ENCODE measurements at places on chromosomes 7 and 10. TPM values are rescaled to one million over a fixed set of nuclear protein-coding genes. Genes with fewer than 3 reads are reported as not detected.

DNA sequence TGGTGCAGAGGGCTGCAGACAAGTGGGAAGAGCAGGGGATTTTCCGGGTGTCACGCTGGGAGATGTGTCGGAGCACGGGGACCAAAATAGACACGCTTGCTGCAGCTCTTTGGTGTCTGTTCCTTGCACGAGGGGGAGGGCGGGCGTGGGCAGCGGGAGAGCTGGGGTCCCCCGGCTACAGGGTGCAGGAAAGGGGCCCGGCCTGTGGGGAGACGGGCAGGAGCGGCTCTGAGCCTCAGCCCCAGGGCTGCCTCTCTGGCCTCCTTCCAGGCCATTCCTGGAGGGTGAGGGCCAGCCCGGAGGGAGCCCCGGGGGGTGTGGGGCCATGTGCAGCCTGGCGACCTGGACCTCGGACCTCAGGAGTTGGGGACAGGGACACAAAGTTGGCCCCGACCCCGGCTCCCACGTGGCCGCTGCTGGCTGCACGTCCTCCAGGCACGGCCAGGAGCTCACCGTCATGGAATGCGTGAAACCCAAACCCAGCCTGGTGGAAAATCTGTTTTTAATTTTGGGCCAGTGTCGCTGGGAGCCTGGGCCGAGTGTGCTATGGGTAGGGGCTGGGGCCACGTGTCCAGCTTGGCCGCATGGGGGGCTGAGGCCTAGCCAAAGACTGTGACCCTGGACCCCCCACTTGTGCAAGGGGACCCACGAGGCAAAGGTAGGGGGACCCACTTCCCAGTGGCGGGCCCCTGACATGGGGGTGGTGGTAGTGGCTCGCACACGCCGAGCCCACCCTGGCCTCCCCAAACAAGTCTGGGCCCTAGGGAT, 6.6 kb downstream of the TTYH3 start:
- H3K36me3 ChIP-seq = no peaks in the 10 kb centered on the region
- no peaks in the 10 kb centered on the region for H3K27me3 ChIP-seq
- H3K27ac ChIP-seq = no peak overlapping the region
- no peak overlapping the region for H3K4me3 ChIP-seq
- peaks cover 8% of the 10 kb centered on the region for H3K4me1 ChIP-seq
- DNase-seq = no peak

Gene CYP26A1
- not detected for total RNA-seq

- H3K36me3 ChIP-seq = no peaks in the 10 kb centered on the region
- no peak overlapping the region for H3K27ac ChIP-seq
- no peak for DNase-seq
- no peaks in the 10 kb centered on the region for H3K4me1 ChIP-seq
These were observed 77.1 kb upstream of the SCIN start for GRCh38 chr7:12493407-12493806.

- H3K27me3 ChIP-seq = peaks cover 2% of the 10 kb centered on the region
- H3K27ac ChIP-seq = no peak overlapping the region
- H3K4me1 ChIP-seq = peaks cover 11% of the 10 kb centered on the region
- no peaks in the 10 kb centered on the region for H3K36me3 ChIP-seq
These were observed 7.4 kb upstream of the CYCS start for GRCh38 chr7:25132430-25132829.

Gene ZNF117
- 4.6 TPM for total RNA-seq

- no peaks in the 10 kb centered on the region for H3K36me3 ChIP-seq
- no peaks in the 10 kb centered on the region for H3K4me1 ChIP-seq
- H3K27me3 ChIP-seq = no peaks in the 10 kb centered on the region
- no peak for DNase-seq
These were observed 250.0 kb upstream of the HGF start for GRCh38 chr7:82019551-82020475.

DNA sequence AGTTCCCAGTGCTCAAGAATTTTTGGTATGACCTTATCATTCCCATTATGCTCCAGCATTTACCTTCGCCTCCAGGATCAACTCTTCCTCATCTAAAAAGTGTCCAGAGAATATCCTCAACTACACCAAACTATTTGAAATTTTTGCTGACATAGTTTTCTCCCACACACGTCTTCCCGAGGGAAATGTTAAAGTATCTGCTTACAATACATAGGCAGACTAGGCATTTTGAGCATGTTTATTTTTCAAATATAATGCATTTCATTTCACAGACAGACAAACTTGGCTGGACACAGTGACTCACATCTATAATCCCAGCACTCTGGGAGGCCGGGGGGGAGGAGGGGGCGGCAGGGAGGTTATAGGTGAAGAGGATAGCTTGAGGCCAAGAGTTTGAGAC, 177.1 kb upstream of the TRIM24 start:
- no peak for DNase-seq
- H3K27ac ChIP-seq = no peak overlapping the region

- H3K4me1 ChIP-seq = no peaks in the 10 kb centered on the region
- no peak for DNase-seq
- H3K4me3 ChIP-seq = no peak overlapping the region
- H3K36me3 ChIP-seq = no peaks in the 10 kb centered on the region
- H3K27ac ChIP-seq = no peak overlapping the region
These were observed 172.7 kb downstream of the AGMO start for GRCh38 chr7:15389073-15389472.

DNA sequence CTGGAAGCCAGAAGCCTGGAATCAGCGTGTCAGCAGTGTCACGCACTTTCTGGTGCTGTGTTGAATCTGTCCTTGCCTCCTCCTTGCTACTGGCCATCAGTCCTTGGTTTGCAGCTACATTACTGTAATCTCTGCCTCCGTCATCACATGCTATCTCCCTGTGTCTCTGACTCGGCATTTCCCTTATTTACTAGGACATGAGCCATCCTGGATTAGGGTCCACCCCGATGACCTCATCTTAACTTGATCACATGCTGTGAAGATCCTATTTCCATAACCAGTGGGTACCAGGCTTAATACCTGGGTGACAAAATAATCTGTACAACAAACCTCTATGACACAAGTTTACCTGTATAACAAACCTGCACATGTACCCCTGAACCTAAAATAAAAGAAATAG, 518.0 kb upstream of the KLF6 start:
- no peak for DNase-seq
- no peaks in the 10 kb centered on the region for H3K4me1 ChIP-seq
- H3K36me3 ChIP-seq = no peaks in the 10 kb centered on the region
- H3K4me3 ChIP-seq = no peak overlapping the region

DNA sequence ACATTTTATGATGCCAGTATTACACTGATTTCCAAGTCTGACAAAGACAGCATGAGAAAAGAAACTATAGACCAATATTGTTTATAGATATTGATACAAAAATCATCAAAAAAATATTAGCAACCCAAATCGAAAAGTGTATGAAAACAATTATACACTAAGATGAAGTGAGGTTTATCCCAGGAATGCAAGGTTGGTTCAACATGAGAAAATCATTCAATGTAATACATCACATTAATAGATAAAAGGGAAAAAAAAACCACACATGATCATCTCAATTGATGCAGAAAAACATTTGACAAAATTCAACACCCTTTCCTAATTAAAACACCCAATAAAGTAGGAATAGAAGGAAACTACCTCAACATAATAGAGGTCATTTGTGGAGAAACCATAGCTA, 153.9 kb downstream of the DNAJC1 start:
- no peak overlapping the region for H3K4me3 ChIP-seq
- DNase-seq = no peak

DNA sequence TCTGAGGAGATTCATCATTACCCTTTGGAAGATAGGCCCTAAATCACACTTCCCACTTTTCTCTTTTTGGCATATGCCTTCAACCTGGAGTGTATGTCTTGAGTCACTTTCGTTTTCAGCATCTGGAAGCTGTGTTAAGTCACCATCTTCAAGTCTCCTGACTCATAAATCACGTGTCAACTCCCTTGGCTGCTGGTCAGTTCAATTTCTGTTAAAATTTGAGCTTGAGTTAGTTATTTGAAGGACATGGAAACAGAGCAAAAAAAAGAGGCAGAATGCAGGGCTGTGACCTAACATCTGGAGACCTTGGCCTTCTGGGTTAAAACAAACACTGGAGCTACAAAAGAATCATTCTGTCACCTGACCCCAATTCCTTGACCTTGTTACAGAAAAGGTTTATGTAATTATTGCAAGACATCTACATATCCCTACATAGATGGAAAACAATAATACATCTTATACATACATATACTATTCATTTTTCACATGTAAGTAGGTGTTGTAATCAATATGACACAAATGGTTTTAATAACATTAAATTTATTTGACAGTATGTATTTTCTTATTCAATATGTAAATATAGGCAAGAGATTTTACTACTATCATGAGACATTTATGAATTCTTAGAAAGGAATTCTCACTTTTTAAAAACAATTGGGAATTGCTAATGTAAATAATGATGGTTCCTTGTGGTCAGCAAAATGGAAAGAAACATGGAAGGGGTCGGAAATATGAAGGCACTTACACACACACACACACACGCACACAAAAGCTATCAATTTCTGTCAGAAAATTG, 169.7 kb upstream of the PHYHIPL start:
- no peaks in the 10 kb centered on the region for H3K4me1 ChIP-seq
- H3K27me3 ChIP-seq = no peaks in the 10 kb centered on the region
- no peak overlapping the region for H3K27ac ChIP-seq
- no peaks in the 10 kb centered on the region for H3K36me3 ChIP-seq

Gene HABP2
- not detected for total RNA-seq

Gene PLXNA4
- 1.2 TPM for total RNA-seq

Gene ZCWPW1
- total RNA-seq = 3.0 TPM

- no peaks in the 10 kb centered on the region for H3K27me3 ChIP-seq
- H3K27ac ChIP-seq = no peak overlapping the region
- DNase-seq = no peak
- no peaks in the 10 kb centered on the region for H3K36me3 ChIP-seq
These were observed 185.6 kb downstream of the C7orf25 start for GRCh38 chr7:42726066-42726785.

- no peak overlapping the region for H3K4me3 ChIP-seq
- H3K36me3 ChIP-seq = no peaks in the 10 kb centered on the region
- DNase-seq = no peak
- peaks cover 11% of the 10 kb centered on the region for H3K27me3 ChIP-seq
- no peaks in the 10 kb centered on the region for H3K4me1 ChIP-seq
These were observed 19.9 kb upstream of the POLR1F start for GRCh38 chr7:19728716-19729115.

Gene EVX1
- total RNA-seq = not detected

DNA sequence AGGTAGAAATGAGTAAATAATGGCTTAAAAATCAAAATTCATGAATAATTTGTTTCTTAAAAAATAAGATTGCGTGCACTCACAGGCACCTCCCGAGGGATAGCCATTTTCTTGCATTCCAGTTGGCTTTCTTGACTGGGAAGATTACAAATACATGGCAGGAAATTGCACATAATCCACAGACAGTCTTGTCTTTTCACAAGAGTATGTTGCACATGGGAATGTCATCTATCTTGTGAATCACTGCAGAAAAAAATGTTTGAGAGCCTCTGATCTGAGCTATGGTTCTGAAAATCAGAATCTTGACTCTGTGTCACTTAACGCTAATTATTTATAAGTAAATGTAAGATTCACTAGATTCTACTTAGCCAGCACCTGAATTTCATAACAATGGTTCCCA, 74.1 kb upstream of the PRKG1 start:
- no peaks in the 10 kb centered on the region for H3K4me1 ChIP-seq
- peaks cover 22% of the 10 kb centered on the region for H3K27me3 ChIP-seq
- DNase-seq = no peak
- H3K4me3 ChIP-seq = no peak overlapping the region
- H3K27ac ChIP-seq = no peak overlapping the region

GRCh38 chr10:5970527-5970926, 6.8 kb downstream of the IL15RA start:
- H3K4me1 ChIP-seq = peaks cover 53% of the 10 kb centered on the region
- no peaks in the 10 kb centered on the region for H3K27me3 ChIP-seq
- no peak for DNase-seq
- H3K27ac ChIP-seq = peak overlapping the region; percentile 84
- peak overlapping the region; percentile 60 for H3K4me3 ChIP-seq

- no peak overlapping the region for H3K4me3 ChIP-seq
- peaks cover 24% of the 10 kb centered on the region for H3K36me3 ChIP-seq
- peak; percentile 57 for DNase-seq
- H3K27ac ChIP-seq = no peak overlapping the region
These were observed 3.9 kb upstream of the NRF1 start for GRCh38 chr7:129607471-129608120.

- no peak overlapping the region for H3K27ac ChIP-seq
- no peak overlapping the region for H3K4me3 ChIP-seq
- peaks cover 27% of the 10 kb centered on the region for H3K4me1 ChIP-seq
- H3K27me3 ChIP-seq = peaks cover 36% of the 10 kb centered on the region
- no peak for DNase-seq
- H3K36me3 ChIP-seq = peaks cover 5% of the 10 kb centered on the region
These were observed 27.9 kb upstream of the JAZF1 start for GRCh38 chr7:28208506-28208905.

DNA sequence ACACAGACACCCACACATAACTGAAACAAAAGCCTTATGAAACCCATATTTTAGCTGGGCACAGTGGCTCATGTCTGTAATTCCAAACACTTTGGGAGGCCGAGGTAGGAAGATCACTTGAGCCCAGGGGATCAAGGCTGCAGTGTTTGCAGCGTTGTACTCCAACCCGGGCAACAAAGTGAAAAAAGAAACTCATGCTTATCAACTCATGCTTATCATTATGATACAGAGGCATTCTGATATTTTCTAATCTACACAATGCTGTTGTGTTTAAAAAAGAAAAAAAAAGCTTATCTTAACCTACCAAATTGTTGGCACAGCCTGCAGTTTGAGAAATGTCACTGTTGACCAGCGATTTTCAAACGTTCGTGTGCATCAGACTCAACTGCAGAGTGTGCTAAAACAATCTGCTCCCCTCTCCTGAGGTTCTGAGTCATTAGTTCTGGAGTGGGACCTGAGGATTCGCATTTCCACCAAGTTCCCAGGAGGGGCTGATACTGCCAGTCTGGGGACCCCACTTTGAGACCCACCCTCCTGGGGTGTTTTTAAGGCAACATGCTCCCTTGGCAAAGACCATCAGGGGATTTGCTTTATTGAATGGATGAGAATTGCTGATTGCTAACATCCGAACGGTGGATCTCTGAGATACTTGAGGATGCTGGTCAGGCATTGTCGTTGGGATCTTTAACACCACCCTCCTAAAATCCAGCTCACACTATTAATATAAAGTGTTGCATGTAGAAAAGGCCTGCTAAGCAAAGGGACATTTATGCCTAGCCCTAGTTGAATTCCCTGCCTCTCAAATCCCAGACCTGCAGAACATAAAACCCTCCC, 16.2 kb downstream of the CHST3 start:
- H3K36me3 ChIP-seq = no peaks in the 10 kb centered on the region
- H3K27ac ChIP-seq = no peak overlapping the region
- DNase-seq = no peak
- H3K27me3 ChIP-seq = no peaks in the 10 kb centered on the region

GRCh38 chr10:71998840-71999194, 34.6 kb downstream of the CHST3 start:
- H3K4me1 ChIP-seq = no peaks in the 10 kb centered on the region
- H3K27ac ChIP-seq = no peak overlapping the region
- H3K4me3 ChIP-seq = no peak overlapping the region
- no peaks in the 10 kb centered on the region for H3K36me3 ChIP-seq
- no peak for DNase-seq
- H3K27me3 ChIP-seq = peaks cover 4% of the 10 kb centered on the region

GRCh38 chr7:15848901-15849300, 162.4 kb upstream of the MEOX2 start:
- H3K4me1 ChIP-seq = no peaks in the 10 kb centered on the region
- no peaks in the 10 kb centered on the region for H3K27me3 ChIP-seq
- H3K4me3 ChIP-seq = no peak overlapping the region
- H3K36me3 ChIP-seq = no peaks in the 10 kb centered on the region
- no peak overlapping the region for H3K27ac ChIP-seq

- H3K27ac ChIP-seq = no peak overlapping the region
- no peaks in the 10 kb centered on the region for H3K27me3 ChIP-seq
- H3K36me3 ChIP-seq = no peaks in the 10 kb centered on the region
These were observed 190.5 kb downstream of the GLI3 start for GRCh38 chr7:42046483-42046882.
